ENCODE measurements at places on chromosomes 3 and 15.

GRCh38 chr3:132290833-132291232, 26.4 kb upstream of the ACP3 start:
- DNase-seq, result no peak

DNA sequence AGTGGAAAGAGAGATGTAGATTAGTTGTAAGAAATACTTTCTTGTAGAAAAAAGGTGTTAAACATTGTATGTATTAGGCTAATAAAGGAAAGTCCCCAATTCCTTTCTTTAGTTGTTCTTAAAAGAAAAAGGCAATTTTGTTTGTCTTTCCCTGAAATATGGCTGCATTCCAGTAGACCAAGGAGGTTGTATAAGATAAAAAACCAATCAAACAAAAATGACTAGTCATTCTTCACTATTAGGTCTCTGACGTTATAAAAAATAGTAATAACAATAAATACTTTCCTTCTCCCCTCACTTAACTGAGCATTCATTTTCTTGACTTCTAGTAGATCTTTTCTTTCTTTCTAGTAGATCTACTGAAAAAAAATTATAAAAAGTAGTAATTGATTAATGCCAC, 8.6 kb upstream of the PPM1L start:
- DNase-seq, result no peak

GRCh38 chr3:149771652-149772271, 19.5 kb upstream of the COMMD2 start:
- no peak for DNase-seq

GRCh38 chr3:4351164-4351855, 48.1 kb downstream of the SETMAR start:
- DNase-seq, result no peak

DNA sequence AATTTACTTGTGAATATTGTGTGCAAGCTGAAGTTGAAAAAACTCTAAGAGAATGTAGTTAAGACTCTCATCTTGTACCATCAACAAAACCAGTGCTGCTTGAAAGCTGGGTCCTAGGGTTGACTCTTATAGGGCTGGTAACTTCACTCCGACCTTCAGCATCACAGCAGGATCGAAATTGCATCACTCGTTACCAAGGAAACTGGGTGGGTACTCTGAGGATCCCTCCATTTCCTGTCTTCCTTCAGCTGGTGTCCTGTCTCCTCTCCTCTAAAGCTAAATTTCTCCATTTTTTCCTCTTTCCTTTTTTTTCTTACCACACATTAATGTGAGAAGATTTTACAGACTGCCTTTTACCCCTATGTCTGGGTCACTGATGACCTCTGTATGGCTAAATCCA, 3.0 kb upstream of the APH1B start:
- no peak for DNase-seq

DNA sequence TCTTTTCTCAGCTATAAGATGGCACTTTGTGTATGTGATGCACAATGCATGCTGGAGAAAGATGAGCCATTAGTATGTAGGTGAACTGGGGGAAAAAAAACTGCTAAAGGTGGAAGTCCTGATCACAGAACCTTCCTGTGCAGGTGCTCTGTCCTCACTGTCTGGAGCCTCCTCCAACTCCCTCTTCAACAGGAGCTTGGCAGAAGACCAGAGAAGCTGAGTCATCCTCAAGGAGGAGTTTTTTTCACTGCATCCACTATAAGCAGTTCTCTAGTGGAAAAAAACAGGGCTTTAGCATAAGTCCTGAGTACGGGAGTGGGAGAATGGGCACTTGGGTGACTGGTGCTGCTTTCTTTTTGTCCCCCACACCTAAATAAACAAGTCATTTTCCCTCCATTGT, 168.4 kb upstream of the CADPS start:
- DNase-seq, result no peak

GRCh38 chr3:72646263-72646662, 202.0 kb downstream of the SHQ1 start:
- DNase-seq, result no peak

DNA sequence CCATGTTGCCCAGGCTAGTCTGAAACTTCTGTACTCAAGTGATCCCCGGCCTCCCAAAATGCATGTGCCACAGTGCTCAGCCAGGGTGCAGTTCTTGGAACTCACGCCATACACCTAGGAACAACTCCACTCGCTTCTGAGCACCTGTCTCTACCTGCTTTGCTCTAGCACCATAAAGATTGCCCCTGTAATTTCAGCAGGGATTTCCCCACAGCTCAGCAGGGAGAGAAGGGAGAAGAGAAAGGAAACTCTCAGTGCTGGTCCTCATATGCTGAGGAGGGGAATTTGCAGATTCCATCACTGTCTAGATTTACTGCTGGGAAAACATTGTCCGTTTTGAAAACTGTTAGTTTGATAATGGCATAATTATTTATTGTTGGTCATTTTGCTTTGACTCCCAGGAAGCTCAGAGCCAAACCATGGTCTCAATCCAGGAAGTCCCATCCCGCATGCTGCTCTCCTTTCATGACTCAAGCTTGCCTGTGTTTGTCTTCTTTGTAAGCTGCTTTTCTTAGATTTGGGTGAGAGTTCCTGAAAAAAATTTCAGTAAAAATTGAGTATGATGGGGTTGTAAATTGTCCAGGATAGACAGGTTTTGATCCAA, 24.2 kb downstream of the TRIM71 start:
- DNase-seq, result no peak

- DNase-seq, result no peak
Measured at GRCh38 chr15:85479071-85479647, 98.8 kb downstream of the AKAP13 start.

GRCh38 chr3:180981912-180982311, 7.6 kb downstream of the DNAJC19 start:
- DNase-seq, result no peak

DNA sequence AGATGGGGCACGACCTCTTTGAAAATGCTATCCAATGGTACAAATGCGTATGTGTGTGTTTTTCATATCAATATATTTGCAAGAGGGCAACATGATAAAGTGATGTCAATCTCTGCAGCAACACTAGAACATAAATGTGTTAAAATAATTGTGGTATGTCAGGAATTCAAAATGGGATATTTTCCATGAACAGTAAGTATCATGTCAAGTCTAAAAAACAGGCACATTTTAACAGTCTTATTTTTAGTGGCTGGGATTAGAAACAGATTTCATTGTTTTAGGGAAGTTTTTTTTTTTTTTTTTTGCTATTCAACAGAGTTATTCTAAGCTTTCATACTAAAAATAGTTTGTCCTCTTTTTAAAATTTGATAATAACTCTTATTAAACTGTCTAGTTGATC, 209.8 kb downstream of the GAP43 start:
- DNase-seq, result no peak

- no peak for DNase-seq
Measured at GRCh38 chr15:54101664-54102270, 123.5 kb downstream of the UNC13C start.

DNA sequence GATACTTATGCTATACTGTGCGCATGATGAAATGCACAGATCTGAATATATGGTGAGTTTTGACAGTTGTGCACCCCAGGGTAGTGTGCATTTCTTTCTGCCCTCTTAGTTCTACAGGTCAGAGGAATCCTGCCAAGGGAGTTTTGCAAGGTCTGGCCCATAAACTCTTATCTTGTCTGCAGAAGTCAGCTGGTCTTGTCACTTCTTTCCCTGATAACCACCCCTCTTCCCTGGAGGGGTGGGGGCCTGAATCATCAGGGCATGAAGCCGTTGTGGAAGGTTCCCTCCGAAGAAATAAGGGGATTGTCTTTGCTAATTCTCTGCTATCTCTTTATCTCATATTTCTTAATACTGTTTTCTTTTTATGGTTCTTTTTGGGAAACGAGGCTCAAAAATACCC, 30.4 kb downstream of the TRIM71 start:
- DNase-seq, result no peak

- DNase-seq, result no peak
Measured at GRCh38 chr3:87370007-87370406, 93.6 kb upstream of the POU1F1 start.

DNA sequence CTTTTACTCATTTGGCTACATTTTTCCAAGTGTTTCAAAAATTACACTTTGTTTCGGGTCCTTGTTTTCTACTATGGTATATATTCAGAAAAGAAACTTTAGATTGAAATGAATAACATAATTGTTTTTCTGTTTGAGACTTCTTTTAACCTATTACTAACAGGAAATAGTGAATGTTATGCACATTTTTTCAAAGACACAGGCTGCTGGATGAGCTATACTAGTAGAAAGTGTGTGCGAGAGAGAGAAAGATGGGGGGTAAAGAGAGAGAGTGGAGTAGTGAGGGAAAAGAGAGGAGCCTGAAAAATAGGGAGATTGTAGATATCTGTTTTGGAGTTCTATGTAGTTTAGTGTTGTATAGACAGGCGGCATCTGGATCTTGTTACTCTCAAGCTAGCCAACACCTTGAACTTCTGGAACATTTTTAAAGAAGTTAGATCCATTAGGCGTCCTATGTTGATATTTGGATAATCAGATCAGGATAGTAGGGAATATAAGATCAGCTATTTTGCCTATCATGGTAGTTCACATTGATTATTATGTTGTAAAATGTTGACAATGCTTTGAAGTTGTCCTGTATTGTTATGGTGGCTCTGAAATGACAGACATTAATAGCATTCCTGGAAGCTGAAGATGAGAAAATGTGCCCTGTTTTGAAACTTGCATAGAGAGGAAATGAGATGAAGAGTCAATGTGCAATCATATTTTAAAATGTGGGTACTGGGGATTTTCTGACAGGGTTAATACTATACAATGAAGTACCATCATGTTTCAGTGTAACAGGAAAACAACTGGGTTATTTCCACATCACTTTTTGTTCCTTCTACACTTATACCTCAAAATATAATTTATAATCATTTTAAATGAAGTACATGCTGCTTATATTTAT, 2.6 kb downstream of the RBMS3 start:
- DNase-seq, result no peak

DNA sequence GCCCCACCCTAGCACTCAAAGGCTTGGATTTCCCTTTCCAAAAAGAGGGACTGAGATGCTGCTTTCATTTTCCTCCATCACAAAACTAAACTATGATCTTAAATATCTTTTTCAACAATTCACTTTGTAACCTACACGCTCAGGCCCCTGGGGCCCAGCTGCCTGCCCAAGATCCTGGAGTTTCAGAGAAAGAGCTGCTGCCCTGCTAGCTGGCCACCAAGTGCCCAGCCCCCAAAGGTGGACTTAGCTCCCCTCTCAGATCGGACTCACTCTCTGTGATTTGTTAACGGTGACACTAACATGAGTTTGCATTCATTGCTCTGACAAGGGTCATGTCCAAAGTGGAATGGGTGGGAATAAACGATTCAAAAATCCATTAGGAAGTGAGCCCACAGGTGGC, 119.6 kb upstream of the SMAD3 start:
- DNase-seq, result no peak

DNA sequence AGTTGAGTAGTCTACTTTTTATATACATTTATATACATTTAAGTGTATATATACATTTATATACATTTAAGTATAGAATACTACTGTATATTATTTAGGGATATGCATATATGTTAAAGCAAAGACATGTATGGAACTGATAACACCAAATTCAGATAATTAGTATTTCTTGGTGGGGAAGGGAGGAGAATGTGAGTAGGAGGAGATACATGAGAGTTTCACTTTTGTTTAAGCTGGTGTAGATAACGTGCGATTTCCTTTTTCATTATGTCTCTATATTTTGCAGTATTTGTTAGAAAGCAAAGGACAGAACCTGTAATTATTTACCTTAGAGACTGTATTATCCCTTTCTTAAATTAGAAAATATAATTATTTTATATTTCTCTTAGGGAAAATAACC, 16.6 kb upstream of the NIT2 start:
- DNase-seq, result no peak

GRCh38 chr3:136984837-136985236, 27.1 kb downstream of the IL20RB start:
- DNase-seq, result no peak

GRCh38 chr15:89199746-89200145, 21.6 kb downstream of the RLBP1 start:
- no peak for DNase-seq

DNA sequence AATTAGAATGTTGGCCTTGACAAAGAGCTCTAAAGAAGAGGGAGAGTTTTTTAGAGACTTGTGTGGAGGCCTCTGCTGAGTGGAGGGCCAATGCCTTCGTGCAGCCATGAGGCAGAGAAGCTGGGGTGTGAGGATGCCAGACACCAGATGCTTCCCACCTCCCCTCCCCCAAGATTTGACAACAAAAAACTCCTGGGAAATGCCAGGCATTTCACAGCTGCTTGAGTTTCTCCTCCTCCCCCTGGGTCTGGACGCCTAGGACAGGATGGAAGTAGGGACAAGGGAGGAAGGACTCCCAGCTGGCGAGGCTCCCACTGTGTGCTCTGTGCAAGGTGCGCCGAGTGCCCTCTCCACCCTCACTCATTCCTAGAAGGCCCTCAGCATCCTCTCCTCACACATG, 20.1 kb downstream of the TGM4 start:
- DNase-seq, result no peak

GRCh38 chr3:52633786-52634185, 51.9 kb downstream of the PBRM1 start:
- no peak for DNase-seq

DNA sequence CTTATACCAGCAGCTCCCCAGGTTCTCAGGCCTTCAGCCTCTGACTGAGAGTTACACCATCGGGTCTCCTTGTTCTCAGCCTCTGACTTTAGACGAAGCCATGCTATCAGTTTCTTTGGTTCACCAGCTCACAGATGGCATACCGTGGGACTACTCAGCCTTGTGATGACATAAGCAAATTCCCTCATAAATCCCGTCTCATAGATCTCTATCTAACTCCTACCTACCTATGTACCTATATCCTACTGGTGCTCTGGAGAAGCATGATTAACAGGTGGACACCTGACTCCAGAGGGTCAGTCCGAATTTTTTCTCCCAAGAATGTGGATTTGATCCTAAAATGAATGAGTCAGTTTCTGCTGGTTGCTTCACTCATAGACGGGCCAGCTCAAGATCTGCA, 59.1 kb upstream of the CDV3 start:
- no peak for DNase-seq

- no peak for DNase-seq
Measured at GRCh38 chr3:57889807-57890206, 118.4 kb upstream of the FLNB start.

- DNase-seq, result no peak
Measured at GRCh38 chr3:27349832-27350231, 19.4 kb downstream of the NEK10 start.

DNA sequence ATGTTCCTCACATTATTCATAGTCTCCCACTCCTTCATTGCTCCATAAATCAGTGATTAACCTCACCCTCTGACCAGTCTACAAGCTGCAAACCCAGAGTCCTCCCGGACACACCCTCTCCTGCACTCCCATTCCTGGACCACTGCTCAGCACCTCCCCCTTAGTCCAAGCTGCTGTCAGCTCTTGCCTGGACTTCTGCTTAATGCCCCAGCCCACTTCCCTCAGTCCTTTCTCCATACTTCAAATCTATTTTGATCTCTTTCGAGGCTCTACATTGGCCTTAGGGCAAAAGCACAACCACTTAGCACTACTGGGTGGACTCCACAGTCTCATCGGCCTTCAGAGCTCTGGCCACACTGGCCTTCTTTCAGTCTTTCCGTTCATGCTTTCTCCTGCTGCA, 79.4 kb upstream of the FAM98B start:
- no peak for DNase-seq
